ENCODE measurements at places on chromosomes 16 and 17.

GRCh38 chr17:3015890-3016289 lies 47.5 kb downstream of the OR1D5 start:
- no peak for DNase-seq

DNA sequence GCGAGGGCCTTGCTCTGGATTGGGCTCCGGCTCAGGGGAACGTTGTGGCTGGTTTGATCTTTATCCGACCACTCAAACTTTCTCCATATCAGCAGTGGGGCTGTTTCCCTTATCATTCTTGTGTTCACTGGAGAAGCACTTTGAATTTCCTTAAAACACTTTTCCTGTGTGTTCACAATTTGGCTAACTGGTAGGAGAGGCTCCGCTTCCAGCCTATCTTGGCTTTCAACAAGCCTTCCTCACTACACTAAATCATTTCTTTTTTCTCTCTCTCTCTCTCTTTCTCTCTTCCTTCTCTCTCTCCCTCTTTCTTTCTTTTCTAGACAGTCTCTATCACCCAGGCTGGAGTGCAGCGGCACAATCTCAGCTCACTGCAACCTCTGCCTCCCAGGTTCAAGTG lies 43.0 kb downstream of the ABR start:
- DNase-seq: no peak

- no peak for DNase-seq
These were observed 17.9 kb downstream of the ARL2BP start for GRCh38 chr16:57262841-57263540.

DNA sequence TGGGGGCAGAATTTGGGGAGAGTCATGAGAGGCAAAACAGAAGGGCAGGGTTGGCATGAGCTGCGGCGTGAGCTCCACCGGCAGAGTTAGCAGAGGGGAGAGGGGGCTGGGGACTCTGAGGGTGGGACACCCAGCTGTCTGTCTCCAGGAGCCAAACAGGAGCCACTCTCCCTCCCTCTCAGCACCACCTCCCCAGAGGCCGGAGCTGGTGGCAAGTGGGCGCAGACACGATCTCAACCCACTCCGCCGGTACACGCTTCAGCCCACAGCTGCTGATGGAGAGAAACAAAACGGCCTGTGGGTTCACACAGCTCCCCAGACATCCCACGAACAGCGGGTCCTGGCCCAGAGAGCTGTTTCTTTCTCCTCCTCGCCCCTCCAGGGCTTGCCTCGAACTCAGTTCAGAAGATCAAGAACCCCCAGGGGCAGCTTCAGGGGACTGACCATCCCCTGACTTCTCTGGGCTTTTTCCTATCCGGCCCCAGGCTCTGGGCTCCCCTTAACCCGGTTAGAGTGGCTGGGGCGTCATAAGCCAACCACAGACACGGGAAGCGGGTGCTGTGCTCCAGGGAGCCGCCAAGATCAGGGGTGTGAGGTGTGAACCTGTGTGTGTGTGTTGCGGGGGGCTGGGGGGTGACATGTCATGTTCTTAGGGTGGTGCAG lies 7.6 kb downstream of the RHBDF2 start:
- no peak for DNase-seq

GRCh38 chr17:54451051-54451450 lies 449.6 kb upstream of the TOM1L1 start:
- no peak for DNase-seq

DNA sequence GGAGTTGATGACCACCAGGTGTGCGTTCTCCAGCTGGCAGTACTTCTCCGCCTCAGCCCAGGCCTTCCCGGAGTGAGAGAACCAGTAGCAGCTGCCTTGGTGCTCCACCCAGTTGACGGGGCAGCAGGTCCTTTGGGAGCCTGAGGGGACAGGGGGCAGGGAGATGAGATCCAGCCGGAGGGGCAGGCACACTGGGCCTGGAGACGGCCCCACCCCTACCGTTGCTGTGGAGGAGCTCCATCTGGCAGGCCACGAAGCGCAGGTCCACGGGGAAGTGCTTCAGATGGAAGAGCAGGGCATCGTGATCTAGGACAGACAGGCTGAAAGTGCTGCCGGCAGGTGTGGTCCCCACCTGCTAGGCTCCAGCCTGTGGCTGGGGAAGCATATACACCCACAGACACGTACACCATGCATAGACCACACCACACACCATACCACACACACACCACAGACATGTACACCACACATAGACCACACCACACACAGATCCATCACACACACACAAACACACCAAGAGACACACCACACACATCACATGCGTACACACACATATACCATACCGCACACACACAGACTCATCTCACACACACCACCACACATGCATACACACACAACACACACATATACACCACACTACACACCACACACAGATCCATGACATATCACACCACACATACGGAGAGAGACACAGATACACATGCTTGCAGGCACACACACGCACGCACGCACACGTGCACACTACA lies 7.4 kb downstream of the ASGR2 start:
- DNase-seq: no peak

- DNase-seq: no peak
These were observed 58.3 kb upstream of the AKTIP start for GRCh38 chr16:53561101-53561888.

DNA sequence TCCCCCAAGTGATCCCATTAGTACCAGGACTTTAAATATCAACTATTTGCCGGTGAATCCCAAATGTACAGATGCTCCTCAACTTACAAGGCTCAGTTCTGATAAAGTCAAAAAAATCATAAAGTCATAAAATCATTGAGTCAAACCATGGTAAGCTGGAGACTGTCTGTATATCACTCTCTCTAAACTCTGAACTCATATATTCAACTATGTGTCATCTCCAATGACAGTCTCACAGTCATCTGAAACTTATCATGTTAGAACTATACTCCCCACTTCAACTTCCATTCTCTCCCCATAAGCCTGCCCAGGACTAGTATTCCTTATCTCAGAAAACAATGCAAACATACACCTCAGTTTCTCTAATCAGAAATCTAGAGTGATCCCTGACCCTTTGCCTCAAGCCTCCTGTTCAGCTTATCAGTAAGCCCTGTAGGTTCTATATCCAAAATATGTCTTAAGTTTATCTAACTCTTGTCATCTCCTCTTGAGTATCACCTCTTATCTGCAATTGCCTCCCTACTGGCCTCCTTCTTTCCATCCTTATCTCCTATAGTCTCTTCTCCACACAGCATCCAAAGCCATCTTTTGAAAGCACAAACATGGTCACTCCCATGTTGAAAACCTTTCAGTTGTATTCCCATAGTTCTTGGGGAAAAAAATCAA lies 55.0 kb downstream of the SSH2 start:
- no peak for DNase-seq

DNA sequence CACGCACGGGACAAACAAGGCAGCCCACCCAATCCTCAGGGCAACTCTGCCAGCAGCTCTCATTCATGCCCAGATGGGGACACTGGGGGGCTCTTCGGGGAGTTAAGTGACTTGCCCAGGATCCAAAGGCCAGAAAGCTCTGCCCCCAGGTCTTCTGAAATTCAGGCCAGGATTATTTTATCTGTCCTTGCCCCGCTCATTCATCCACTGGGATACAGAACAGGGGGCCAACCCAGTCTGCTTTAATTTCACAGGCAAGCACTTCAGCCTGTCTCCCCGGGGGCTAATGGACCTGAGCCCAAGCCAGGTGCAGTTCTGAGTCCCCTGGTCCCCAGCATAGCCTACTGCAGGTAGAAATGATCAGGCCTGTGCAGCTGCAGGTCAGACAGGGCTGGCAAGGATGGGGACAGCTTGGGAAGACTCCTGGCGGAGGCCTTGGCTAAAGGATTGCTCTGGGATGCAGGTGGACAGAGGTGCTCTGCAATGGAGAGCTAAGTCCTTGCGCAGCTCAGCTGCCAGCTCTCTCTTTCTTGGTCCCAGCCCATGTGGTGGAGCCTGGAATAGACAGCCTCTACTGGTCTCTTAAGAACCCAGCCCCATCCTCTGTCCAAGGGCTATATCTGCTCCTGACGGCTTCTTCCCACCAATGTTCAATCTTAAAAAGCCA lies 766 bp upstream of the B3GNT9 start:
- no peak for DNase-seq

GRCh38 chr16:72854267-72854959 lies 193.5 kb downstream of the ZFHX3 start:
- DNase-seq: no peak

GRCh38 chr17:40945414-40945813 lies 8.0 kb upstream of the KRT23 start:
- DNase-seq: no peak

DNA sequence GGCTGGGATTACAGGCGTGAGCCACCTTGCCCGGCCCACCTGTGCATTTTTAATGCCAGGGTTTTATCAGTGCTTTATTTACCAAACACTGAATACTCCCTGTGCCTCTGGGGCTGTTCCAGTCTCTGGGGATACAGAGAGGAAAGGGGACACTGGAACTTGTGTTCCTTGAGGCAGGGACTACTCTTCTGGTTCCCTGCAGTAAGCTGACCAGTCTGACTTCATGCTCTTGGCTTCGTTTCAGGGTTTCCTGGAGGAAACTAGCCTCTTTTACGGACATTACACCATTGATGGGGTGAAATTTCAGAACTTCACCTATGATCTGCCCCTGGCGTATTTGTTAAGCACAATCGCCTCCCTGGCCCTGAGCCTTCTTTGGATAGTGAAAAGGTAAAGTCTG lies 37.4 kb upstream of the COQ7 start:
- DNase-seq: no peak

DNA sequence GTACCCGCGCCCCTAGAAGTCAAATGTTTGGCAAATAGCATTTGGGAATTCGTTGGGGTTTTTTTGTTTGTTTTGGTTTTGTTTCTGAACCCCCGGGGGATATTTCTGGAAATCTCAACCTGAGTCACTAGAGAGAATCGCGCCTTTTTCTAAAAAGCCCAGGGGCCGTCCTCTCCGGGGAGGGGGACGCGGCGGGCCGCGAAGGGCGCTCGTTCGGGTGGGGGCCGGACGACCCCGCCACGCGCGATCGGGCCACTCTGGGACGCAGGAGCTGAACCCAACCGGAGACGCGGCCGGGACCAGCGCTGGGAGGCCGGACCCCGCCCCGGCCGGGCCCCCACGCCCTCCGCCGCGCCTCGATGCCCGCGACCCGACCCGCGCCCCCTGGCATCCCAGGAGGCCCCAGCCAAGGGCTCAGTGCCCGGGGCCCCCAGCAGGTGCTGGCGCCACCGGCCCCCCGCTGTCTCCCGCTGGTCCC lies 302 bp downstream of the LITAF start:
- DNase-seq: no peak

DNA sequence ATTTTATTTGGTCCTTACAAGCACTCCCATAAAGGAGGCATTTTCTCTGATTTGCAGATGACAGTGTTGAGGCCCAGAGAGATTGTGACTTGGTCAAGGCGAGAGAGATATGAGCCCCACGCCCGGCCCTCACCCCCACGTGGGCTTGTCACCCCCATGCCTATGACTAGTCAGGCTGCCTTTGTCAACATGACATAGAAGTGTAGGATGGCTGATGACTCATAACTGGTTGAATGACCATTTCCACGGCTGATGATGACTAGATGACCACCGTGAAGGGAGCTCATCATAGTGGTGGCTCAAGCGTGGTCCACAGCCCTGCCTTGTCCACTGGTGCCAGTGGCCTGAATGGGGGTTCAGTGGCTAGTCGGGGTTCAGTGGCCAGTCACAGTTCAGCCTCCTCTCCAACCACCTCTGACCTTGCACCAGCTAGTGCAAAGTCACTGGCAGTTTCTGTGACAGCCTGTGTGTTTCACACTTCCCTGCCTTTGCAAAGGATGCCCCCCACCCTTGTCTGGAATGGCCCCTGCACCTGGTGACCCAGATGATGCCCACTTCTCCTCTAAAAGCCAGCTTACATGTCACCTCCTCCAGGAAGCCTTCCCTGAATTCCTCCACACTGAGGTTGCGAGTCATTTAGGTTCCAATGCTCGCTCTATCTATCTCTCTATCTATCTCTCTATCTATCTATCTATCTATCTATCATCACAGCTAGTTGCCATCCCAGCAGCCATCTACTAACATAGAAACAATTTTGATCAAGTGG lies 3.8 kb upstream of the WSCD1 start:
- no peak for DNase-seq

DNA sequence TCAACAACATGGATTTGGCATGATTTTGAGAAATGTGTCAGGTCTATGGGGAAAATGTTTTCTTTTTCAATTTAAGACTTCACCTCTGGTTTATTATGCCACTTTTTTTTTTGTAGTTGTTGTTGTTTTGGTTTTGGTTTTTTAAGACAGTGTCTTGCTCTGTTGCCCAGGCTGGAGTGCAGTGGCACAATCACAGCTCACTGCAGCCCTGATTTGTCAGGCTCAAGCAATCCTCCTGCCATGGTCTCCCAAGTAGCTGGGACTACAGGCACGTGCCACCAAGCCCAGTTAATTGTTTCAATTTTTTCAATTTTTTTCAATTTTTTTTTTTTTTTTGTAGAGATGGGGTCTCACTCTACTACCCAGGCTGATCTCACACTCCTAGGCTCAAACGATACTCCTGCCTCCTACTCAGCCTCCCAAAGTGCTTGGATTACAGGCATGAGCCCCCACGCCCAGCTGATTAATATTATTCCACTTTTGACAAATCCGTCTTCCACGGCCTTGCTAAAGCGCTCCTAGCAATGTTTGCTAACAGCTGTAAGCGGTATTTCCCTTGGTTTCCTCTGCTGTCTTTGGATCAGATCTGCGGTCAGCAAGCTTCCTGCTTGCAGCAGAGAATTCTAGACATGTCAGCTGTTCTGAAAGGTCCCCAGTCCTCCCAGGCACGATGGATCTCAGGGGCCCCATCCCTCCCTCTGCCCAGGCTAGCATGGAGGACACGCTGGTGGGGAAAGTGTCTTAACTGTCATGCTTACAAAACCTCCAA lies 7.0 kb upstream of the MILR1 start:
- DNase-seq: no peak

DNA sequence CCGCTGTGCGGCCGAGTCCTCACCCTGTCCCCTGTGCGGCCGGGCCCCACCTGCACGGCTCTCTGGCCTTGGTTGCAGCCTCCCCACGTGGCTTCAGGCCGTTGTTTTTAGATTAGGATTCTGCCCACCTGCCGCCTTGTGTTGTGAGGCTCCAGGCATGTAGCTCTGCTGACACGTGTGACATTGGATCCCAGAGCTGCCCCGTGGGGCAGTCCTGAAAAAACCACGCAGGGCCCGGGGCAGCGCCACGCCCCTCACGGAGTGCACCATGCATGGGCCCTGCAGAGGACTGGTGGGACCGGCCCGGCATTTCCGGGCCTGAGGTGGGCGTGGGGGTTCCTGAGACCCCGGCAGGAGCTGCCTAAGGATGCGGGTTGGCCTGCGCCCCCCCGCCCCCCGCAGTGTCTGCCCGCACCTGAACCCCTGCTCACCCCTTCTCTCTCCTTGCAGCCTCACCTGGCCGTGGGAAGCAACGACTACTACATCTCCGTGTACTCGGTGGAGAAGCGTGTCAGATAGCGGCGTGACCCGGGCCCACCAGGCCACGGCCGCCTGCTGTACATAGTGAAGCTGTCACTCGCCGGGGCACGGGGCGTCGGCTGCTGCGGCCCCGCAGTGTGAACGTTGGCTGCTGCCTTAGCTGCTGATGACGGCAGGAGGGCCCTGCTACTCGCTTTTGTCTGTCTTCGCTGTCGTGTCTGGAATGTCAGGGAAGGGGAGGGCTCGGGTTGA lies 27.7 kb upstream of the CHMP6 start:
- no peak for DNase-seq

GRCh38 chr16:4514606-4515005 lies 24.0 kb downstream of the CDIP1 start:
- no peak for DNase-seq
